ENCODE measurements at places on chromosomes 7 and 10.

DNA sequence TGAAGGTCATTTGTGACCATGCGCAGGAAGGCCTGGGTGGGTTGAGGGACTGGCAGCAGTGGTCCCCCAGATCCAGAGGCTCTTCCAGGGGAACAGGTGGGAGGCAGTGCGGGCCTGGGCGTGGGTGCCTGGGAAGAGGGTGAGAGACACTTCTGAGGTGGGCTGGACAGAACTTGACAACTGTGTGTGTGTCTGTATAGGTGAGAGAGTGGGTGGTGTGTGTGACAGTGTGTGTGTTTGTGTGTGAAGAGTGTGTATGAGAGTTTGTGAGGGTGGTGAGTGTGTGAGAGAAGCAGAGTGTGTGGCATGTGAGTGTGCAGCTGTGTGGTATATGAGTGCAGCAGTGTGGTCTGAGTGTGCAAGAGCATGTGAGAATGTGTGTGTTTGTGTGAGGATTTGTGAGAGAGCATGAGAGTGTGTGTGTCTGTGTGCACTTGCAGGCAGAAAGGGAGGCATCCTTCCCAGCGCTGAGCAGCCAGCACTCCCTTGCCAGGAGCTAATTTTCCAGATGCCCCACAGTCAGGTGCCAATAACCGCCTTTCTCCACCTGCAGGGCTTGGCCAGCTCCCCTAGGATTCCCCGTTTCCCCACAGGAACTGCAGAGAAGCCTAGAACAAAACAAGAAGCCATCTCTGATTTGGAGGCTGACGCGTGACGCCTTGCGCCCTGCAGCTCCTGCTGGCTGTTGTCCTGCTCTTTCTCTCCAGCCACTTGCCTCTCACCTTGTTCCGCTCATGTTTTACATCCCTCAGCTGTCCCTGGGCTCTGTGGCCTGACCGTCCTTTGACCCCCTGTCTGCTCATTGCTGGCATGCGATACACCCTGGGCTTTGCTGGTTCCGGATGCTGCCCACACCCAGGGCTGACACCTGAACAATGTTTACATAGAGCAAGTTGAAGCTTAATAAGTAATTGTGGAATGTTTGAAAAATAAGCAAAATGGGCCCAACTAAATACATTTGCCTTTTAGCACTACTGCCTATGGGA, 88.0 kb downstream of the TMEM178B start:
- no peak for DNase-seq

- DNase-seq: no peak
Observed at GRCh38 chr7:100065452-100066186, 15.9 kb downstream of the ZNF3 start.

DNA sequence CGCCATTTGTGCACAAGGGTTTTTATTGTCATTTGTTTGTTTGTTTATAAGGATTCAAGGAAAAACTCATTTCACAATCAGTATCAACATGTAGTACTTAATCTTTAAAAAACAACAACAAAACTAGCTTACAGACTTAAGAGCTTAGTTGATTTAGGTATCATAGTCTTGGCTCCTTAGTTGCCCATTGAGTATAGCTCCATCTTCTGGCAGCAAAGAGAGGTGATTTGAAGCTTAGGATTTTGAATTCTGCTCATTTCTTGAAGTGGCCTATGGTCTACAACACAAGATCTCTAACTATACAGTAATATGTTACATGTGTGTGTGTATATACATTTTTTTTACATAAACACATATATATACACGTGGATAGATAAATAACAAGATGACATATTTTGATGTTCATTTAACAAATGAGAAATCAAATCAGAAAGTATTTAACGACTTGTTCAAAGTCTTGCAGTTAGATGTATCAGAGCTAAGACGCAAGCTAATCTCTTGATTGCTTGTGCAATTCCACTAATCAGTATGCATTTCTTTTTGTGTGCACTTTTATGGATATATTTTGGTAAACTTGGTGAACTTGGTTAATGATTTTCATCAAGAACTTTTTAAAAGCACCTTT, 307.3 kb downstream of the CAMK1D start:
- no peak for DNase-seq

GRCh38 chr7:140218656-140219055, 41.9 kb upstream of the KDM7A start:
- no peak for DNase-seq

DNA sequence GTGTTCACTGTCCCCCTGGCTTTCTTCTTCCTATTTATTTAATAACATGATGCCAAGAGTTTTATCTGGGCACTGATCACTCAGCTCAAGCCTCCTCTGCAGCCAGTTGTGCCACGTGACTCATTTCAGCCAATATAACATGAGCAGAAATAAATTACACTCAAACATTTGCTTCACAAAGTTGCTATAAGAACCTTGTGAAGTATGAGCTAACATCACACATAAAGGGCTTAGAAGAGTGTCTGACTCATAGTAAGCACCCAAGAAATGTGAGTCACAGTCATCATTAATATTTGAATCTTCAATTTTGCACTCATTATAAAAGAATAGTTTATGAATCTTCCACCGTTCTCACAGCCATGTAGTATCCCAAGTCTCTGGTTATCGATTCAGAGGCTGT, 414.6 kb upstream of the NPVF start:
- DNase-seq: no peak

GRCh38 chr7:151237244-151238189, 5.2 kb downstream of the CHPF2 start:
- DNase-seq: no peak

- DNase-seq: no peak
Observed at GRCh38 chr7:42574685-42575084, 337.2 kb downstream of the C7orf25 start.

DNA sequence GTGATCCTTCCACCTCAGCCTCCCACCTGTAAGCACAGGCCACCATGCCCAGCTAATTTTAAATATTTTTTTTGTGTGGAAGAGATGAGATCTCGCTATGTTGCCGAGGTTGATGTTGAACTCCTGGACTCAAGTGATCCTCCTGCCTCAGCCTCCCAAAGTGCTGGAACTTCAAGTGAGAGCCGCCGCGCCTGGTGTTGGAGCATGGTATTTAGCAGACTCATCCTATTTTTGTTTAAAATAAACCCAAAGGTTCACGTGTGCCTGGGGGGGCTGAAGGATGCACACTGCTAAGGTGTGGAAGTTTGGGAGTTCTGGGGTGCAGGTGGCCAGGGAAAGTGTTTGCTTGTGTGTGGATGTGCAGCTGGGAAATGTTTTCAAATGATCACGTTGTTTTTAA, 18.1 kb downstream of the PDGFA start:
- no peak for DNase-seq

DNA sequence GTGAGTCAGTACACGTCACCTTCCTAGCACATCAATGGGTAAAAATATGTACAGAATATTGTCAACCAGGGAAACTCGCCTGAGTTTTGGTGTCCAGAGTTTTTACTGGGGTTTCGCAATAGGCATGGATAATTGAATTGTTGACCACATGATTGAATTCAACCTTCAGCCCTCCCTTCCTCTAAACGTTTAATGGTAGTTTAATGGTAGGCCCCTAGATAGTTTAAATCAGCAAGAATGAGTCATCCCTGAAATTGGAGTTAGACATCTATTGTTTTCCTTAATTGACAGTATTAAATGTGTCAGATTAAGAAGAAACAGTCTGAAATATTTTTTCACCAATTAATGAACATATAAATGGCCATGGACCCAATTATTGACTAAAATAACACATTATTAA, 57.8 kb upstream of the CACNA2D1 start:
- DNase-seq: no peak

- no peak for DNase-seq
Observed at GRCh38 chr10:4519658-4520402, 306.2 kb upstream of the AKR1E2 start.

- DNase-seq: no peak
Observed at GRCh38 chr7:6030988-6031387, at the start of gene ANKRD61. TSS of gene ANKRD61 (plus strand) at chr7:6031376. CDS start at chr7:6031376, 0 bp downstream.

DNA sequence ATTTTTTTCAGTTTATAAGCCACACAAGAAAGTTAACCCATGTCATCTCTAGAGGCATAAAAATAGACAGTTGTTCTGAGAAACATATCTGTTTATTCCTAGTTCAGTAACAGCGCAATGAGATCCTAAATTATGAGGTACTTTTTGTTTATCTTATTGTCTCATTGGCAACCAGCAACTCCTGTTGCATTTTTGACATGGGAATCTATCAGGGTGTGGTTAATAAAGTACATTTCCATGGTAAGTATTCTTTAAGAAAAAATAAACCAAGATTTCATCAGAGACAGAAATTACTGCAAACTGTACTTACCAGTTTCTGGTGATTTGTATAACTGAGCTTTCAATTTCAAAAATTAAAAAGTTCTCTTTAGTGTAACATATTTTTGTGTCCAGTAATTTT, 9.0 kb downstream of the FAS start:
- no peak for DNase-seq

- no peak for DNase-seq
Observed at GRCh38 chr7:116697761-116698160, 25.8 kb downstream of the MET start.

- no peak for DNase-seq
Observed at GRCh38 chr7:124914298-124914697, 15.3 kb downstream of the POT1 start.

DNA sequence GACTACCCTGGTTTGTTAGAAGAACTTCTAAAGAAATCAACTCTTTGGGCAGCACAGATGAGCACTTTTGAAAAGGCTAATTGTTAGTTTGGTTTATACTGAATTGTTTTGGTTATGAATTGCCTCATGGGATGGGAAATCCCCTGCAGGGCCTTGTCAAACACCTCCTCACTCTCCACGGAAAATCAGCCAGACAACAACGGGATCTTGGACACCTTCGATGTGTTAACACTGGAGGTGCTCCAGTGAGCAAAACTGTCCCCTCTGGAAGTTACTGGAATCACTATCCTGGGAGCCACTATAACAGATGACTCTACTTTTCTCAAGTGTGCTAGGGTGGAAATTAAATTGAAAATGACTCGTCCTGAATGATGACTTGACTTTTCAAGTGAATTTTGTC, 38.7 kb downstream of the CDK6 start:
- no peak for DNase-seq

GRCh38 chr7:37571806-37572205, 111.8 kb upstream of the GPR141 start:
- no peak for DNase-seq

GRCh38 chr7:99459087-99459486, 6.9 kb downstream of the ATP5MF start:
- no peak for DNase-seq

DNA sequence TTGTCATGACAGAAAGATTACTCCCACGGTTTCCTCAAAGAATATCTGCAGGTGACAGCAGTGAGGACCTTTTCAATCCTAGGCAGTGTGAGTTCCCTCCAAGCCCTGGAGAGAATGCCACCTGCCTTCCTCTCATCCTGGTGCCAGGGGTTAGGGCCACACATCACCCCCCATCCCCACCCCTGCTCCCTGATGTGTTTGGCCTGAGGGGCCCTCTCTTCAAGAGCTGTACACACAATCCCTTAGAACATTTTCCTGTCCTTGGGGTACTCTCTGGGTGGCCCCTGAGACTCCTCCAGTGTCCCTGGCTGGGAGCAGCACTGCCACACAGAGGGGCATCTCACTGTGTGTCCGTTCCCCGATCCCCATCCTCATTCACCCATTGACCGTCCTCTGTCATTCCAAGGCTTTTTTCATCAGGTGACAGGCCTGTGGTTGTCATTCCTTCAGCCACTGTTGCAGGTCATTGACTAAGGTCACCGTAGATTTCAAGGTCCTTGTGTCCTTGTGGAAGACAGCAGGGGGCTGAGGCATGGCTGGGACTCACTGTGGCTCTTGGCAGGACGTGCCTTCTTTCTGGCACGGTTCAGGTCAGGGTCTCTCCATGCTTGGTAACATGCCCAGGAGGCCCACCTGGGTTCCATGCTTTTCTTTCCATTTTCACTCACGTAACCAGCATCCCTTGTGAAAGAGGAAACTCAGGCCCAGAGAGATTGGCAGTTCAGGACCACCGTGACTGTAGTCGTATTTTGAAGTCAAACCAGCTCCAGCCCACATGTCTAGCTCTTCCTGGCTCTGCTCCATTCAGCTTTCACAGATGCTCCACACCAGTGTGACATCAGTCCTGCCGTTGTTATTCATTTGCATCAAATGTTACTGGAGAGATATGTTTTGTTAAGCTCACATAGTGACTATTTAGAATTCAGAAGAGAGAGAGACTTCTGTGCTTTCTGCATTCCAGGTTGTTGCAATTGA, 26.8 kb upstream of the BTBD16 start:
- DNase-seq: no peak

DNA sequence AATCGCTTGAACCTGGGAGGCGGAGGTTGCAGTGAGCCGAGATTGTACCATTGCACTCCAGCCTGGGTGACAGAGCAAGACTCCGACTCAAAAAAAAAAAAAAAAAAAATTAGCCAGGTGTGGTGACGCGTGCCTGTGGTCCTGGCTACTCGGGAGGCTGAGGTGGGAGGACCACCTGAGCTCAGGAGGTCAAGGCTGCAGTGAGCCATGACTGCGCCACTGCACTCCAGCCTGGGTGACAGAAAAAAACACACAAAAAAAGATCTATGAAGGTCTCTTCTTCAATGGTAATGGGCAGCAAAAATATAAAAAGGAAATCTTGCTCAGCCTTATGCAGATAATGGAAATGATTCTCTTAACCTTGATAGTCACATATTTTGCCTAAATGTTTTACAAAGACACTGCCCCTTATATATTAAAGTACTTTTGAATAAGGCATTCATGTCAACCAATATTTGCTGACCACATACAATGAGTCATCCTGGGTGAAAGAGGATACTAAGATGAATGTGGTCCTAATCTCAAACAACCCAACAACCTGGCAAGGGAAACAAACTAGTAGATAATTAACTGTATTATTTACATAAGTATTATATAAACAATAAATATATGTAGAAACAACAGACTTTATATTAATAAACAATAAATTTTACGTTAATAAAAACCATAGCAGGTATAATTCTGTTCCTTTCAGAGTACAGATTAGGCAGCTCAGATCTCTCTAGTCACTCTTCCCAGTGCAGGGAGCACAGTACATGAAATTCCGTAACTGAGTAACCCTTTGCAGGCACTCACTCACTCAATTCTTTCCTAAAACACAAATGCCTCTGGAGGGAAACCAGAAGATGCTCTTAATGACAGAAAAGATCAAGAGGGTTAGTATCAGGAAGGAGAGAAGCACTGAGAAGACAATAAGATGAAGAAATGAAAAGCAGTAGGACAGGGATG, 8.1 kb downstream of the TOMM7 start:
- DNase-seq: no peak

DNA sequence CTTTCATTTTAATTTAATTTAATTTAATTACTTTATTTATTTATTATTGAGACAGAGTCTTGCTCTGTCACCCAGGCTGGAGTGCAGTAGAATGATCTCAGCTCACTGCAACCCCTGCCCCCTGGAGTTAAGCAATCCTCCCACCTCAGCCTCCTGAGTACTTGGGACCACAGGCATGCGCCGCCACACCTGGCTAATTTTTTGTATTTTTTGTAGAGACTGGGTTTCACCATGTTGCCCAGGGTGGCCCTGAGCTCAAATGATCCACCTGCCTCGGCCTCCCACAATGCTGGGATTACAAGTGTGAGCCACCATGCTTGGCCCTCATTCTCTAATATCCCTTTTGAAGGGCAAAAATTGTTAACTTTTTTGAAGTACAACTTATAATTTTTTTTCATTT, 92.9 kb downstream of the XRCC2 start:
- no peak for DNase-seq

- DNase-seq: no peak
Observed at GRCh38 chr10:75015442-75015841, 96.0 kb upstream of the SAMD8 start.

Measured in activated CD4-positive, alpha-beta T cell treated with anti-CD3 and anti-CD28 coated beads for 24 hours (primary cell).